ENCODE measurements at places on chromosomes 13 and 19.

GRCh38 chr13:93942016-93942415, 537.5 kb downstream of the DCT start:
- no peak for DNase-seq

- DNase-seq, result no peak
Measured at GRCh38 chr13:30736461-30737320, 1.3 kb downstream of the ALOX5AP start.

DNA sequence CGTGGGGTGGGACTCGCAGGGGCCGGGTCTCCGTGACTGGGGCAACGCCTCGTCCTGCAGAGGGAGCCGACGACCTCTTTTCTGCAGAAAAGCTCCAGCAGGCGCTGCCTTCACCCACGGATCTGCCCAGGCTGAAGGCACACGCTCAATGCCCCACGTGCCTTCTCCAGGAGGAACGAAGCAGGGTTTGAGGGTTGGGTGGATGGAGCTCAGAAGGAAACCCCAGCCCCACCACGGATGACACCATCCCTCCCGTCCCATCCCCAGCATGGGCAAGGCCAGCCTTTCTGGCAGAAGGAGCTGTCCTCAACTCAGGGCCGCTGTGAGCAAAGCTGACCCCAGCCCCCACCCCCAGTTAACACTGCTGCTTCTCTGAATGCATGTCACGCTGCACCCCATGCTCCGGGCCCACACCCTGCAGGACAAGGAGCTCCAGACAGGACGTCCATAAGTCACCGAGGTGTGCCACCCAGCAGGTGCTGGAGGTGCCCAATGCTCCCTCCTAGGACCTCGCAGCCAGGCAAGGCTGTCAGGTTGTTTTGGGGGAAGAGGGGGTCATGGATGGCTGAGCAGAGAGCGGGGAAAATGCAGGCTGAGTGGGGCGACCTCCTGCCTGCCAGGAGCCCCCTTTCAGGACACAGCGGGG, 7.4 kb downstream of the C19orf25 start:
- no peak for DNase-seq

- DNase-seq, result no peak
Measured at GRCh38 chr13:80502359-80502758, 161.4 kb upstream of the SPRY2 start.

- DNase-seq, result no peak
Measured at GRCh38 chr13:59414006-59414405, 749.7 kb downstream of the DIAPH3 start.

DNA sequence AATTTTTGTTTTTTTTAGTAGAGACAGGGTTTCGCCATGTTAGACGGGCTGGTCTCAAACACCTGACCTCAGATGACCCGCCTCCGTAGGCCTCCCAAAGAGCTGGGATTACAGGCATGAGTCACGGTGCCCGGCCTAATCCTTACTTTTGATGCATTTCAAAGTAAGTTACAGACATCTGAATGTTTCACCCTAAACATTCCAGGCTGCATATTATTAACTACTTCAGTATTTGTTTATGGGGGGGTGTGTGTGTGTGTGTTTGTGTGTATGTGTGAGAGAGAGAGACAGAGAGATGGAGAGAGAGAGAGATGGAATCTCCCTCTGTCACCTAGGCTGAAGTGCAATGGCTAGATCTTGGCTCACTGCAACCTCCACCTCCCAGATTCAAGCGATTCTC, 13.1 kb downstream of the SULT2B1 start:
- DNase-seq, result no peak

GRCh38 chr13:50672025-50672424, 171.5 kb downstream of the DLEU7 start:
- DNase-seq, result no peak

- DNase-seq, result no peak
Measured at GRCh38 chr13:67018775-67019174, 211.4 kb downstream of the PCDH9 start.

- no peak for DNase-seq
Measured at GRCh38 chr13:32902029-32902780, 114.0 kb upstream of the KL start.

- no peak for DNase-seq
Measured at GRCh38 chr19:16586991-16587832, 15.0 kb upstream of the SLC35E1 start.

- no peak for DNase-seq
Measured at GRCh38 chr19:9009431-9009830, 778 bp downstream of the MUC16 start.

GRCh38 chr19:3942790-3943409, 10.0 kb downstream of the NMRK2 start:
- DNase-seq, result no peak

DNA sequence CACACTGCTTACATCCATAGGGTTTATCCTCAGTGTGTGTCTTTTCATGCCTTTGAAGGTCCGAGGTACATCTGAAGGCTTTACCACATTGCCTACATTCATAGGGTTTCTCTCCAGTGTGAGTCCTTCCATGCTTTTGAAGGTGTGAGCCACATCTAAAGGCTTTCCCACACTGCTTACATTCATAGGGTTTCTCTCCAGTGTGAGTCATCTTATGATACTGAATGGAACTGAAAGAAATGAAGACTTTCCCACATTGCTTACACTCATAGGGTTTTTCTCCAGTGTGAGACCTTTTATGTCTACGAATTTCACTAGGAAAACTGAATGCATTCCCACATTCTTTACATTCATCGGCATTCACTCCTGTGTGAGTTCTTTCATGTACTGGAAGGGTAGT, 7.1 kb downstream of the ZNF20 start:
- DNase-seq, result no peak

DNA sequence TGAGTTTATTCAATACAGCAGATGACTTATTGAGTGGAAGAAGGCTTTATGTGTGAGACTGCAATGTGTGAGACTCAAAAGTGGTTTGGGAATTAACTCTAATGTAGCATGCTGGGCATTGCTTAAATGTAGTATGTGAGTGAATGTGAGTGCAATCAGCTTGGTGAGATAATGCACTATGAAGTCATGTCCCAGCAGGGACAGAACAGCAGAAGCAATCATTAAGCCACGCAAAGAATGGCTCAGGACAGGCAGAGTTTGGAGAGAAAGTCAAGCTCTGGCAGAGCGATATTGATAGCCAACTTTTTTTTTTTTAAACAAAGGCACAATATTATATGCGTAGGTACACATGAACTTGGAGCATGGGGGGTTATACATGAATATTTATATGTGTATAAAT, 597.7 kb downstream of the GPC6 start:
- no peak for DNase-seq

GRCh38 chr19:6772866-6773322, 386 bp downstream of the VAV1 start:
- DNase-seq, result no peak

- DNase-seq, result no peak
Measured at GRCh38 chr13:77036279-77036678, 9.3 kb upstream of the FBXL3 start.

- no peak for DNase-seq
Measured at GRCh38 chr13:36718686-36719085, 44.9 kb downstream of the SERTM1 start.

GRCh38 chr19:52635786-52636570, 2.2 kb downstream of the ZNF83 start:
- DNase-seq, result no peak

- no peak for DNase-seq
Measured at GRCh38 chr13:83453723-83454122, 428.6 kb downstream of the SLITRK1 start.

DNA sequence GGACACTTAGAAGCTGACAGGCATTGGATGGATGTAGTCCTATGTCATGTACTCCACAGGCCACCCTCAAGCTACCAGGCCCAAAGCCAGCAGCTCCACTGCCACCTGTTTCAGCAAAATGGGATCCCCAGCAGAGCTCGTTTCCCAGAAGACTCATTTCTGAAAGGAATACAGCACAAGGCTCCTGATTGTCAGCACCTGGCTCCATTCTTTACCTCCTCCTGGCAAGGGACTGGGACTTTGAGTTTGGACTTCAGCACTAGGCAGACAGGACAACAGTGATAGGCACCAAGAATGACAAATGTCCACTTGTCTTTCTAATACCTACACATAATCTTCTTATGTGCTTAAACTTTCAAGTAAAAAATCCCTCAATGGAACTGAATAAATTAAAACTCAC, 150.4 kb upstream of the RXFP2 start:
- no peak for DNase-seq

DNA sequence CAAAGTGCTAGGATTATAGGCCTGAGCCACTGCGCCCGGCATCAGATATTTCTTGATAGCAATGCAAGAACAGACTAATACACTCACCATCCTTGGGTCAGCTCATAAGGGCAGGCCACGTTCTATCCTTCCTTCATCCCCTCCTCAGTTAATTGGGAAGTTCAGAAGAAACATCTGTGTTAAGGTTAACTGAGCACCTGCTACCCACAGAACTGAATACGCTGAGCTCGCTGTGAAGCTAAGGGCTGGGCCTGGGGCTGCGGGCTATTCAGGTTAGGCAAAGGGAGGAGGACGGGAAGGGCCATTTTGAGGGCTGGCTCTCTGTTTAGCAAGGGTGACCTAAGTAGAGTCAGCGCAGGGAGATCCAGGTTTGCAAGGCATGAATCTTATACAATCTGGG, 43.0 kb upstream of the UQCRFS1 start:
- no peak for DNase-seq

GRCh38 chr19:16715611-16716010, 4.0 kb upstream of the NWD1 start:
- no peak for DNase-seq

GRCh38 chr13:100561158-100561499, 27.5 kb downstream of the GGACT start:
- no peak for DNase-seq

- DNase-seq, result no peak
Measured at GRCh38 chr19:29029268-29029958, 183.5 kb downstream of the UQCRFS1 start.

- DNase-seq, result no peak
Measured at GRCh38 chr13:91132786-91133185, 214.7 kb upstream of the MIR17HG start.

GRCh38 chr13:52997951-52998876, 30.4 kb upstream of the OLFM4 start:
- DNase-seq, result no peak

- no peak for DNase-seq
Measured at GRCh38 chr13:32017474-32017873, 14.1 kb upstream of the FRY start.

GRCh38 chr19:40689339-40690049, 957 bp downstream of the NUMBL start:
- no peak for DNase-seq

GRCh38 chr13:22748866-22749577, 431.8 kb upstream of the SGCG start:
- DNase-seq, result no peak

DNA sequence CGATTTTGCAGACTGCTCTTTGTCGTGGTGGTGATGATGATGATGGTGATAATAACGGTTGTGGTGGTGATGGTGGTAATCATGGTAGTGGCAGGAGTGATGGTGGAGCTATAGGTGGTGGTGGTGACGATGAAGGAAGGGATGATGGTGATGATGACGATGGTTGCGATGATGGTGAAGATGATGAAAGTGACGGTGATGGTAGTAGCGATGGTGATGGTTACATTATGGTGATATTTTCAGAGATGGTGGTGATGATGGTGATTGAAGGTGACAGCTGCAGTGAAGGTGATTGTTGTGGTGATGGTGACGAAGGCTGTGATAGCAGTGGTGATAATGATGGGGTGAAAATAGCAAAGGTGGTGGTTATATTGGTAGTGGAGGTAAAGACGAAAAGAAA, 2.1 kb upstream of the ADGRE3 start:
- no peak for DNase-seq

GRCh38 chr13:67238277-67238859, 8.2 kb upstream of the PCDH9 start:
- DNase-seq, result no peak

GRCh38 chr19:54928299-54928698, 19.0 kb downstream of the NLRP7 start:
- DNase-seq, result no peak

DNA sequence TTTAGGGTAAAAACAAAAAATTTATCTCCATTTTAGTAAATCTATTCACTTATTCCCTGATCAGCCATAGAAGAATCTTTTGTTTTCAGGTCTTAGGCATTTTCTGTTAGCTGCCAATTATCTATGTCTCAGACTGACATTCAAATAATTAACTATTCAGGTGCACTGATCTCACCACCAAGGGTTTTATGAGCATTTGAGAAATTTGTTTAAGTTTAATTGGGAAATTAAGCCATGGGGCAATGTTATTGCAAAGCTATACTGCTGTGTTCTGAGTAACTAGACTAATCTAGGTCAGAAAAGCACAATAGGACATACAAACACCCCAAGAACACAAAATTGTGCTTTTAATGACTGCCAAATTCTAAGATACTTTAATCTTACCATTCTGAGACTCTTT, 210.7 kb upstream of the EDNRB start:
- no peak for DNase-seq

GRCh38 chr19:17542042-17542441, 13.4 kb upstream of the COLGALT1 start:
- DNase-seq, result no peak

DNA sequence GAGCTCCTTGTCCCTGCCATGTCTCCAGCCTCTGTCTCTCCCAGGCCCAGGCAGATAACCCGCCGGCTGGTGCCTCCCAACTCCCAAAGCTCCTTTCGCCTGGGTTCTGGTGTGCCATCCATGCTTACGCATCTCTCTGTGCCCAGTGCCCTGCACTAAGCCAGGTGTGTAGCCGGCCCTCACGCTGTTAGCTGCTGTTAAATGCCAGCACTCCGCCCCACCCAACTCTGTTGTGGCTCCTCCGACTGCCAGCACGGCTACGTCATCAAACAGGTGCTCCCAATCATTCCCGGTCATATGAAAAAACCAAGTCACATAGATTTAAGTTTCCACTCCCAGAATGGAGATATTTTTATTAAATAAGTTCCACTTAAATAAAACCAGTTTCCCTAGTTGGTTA, 7.0 kb upstream of the HSPH1 start:
- no peak for DNase-seq
